ENCODE measurements at places on chromosomes 16 and 17.

DNA sequence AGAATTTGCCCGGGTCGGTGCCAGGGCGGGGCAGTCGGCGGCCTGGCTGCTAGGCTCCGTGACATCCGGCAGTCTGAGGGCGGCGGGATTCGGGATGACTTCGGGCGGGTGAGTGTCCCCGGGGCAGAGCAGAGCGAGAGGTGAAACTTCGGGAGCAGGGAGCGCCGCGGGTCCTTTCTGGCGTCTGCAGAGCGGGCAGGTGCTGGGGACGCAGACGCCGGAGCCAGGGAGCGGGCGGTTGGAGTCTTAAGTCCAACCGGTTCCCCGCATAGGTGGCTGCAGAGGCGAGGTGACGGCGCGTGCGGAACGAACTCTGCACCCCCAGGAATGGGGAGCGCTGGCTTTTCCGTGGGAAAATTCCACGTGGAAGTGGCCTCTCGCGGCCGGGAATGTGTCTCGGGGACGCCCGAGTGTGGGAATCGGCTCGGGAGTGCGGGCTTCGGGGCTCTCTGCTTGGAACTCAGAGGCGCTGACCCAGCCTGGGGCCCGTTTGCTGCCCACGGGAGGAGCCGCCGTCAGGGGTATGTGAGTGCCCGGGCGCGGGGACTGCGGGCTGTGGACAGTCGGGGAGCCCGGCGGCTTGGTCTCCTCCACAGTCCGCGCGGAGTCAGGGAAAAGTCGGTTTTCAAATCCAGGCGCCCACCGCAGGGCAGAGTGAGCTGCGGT is at the start of gene B4GALNT2:
B4GALNT2 (plus strand) TSS at position 71 of the 666 bp plus-strand sequence; CDS start at position 95, 24 bp downstream.
- DNase-seq = no peak

DNA sequence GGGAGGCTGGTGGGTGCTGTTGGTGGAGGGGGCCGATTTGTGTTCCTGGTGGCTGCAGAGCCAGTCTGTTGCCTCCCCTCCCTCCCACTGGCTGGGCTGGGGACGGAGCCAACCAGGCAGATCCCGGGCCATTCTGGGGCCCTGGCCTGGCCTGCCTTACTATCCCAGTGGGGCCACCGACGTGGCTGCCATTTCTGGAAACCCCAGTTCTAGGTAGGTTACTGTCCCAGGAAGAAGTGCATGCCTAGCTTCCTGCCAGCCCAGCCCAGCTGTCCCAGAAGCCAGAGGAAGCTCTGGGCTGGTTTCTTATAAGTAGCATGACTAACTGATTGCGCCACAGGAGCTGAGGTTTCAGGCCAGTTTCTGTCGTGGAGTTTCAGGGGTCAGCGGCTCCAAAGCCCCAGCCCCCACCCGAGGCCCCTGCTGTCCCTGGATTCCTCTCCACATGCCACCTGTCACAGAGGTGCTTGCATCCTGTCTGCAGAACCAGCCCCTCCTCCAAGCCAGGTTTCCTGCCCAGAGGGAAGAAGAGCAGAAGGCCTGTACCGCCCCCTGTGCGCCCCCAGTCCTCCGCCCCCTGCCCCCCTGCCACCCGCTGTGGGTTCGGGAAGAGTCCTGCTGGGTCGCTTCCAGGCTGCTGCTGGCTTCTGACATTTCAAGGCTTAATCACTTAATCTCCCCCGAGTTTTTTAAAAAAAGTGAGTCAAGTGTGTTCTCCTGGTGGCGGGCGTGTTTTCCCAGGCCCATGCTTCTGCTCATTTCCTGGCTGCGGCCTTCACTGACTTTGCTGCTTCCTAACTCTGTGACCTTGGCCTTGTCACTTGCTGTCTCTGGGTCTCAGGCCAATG is 13.2 kb downstream of the IL4R start:
- no peak for DNase-seq

- DNase-seq = no peak
Measured at GRCh38 chr17:65898651-65899050, 293.3 kb downstream of the CEP112 start.

DNA sequence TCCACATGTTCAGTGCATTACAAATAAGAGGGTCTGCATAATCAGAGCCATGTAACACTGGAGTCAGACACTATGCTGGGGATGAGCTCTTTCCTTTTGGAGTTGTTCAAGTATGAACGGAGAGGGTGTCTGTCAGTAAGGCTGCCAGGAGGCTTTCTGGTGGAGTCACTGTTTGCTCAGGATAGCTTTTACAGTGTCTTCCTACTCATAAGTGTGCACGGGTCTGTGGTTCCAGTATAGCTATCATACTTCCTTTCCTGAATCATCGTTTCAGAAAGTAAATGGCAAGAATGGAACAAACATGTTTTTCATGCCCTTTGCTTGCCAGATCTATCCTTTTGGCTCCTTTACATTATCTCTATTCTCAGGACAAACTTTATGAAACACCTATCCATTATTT is 152.7 kb upstream of the CDH11 start:
- no peak for DNase-seq

DNA sequence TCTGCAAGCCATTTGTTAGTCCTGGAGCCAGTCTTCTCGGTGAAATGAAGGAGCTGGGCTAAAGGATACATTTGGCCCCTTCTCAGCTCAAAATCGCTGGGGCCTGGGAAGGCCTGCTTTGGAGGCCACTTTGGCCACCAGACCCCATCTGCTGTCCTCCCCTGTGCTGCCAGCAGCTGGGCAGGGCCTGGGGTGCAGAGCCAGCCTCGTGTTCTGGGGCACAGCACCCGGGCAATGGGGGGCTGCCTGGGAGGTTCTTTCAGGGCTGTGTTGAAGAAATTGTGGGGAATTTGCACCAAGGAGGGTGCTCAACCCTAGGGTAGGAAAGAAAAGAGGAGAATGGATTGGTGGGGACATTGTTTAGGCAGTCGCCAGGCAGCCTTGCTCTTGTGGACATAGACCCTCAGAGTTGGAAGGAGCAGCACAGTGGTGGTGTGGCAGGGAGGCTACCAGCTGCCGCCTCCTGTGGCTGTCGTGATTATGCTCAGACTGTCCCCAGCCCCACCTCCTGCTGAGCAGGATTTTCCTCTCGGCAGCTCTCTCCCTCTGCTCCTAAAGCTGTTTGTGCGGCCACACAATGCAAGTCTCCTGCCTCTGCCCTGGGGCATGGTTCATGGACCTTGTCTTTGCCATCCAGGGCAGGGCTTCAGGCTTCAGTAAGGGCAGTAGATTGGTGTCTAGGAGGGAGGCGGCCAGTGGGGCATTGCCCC is 174.8 kb downstream of the NTN1 start:
- DNase-seq = no peak

- no peak for DNase-seq
Measured at GRCh38 chr16:68425498-68426346, 22.6 kb downstream of the SMPD3 start.

GRCh38 chr16:67278773-67279295 is 498 bp upstream of the PLEKHG4 start:
- DNase-seq = peak; percentile 53

DNA sequence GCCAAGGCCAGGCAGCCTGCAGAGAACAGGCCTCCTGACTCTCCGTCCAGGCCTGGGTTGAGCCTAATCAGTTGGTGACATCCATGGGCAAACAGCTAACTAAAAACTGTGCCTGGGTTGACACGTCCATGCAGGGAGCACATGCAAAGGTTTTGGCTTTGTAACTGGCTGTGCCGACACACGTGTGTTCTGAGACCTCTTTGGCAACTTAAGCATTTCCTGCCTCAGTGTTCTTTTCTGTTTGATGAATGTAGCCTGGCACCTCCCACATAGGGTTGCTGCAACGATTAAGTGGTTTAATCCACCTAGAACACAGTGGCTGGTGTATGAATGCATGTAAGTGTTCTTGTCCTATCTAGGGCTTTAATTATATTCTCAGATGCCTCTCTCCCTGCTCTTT is 3.2 kb downstream of the BCO1 start:
- DNase-seq = no peak

DNA sequence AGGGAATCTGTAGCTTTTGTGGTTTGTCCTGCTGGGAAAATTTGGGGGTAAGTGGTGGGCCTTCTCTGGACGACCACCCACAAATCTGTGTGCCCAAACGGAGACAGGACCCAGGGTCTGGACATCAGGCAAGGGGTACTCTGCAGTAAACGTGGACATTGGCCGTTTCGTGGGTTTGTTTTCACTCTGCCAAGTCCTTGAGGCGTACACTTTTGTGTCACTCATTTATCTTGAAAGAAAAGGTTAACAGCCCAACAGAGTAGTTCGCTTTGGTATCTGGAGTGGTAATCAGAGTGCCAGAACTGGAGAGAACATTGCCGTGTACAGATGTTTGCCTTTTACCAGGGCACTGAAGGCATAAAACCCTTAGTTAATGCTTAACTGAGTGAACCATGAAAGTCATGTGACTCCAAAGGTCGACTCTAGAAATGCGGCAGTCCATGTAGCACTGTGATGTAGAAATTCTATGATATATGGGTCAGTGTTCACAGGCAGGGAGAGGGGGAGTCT is 15.4 kb downstream of the NAA60 start:
- DNase-seq = no peak

- no peak for DNase-seq
Measured at GRCh38 chr16:22065252-22065651, 27.1 kb upstream of the VWA3A start.

DNA sequence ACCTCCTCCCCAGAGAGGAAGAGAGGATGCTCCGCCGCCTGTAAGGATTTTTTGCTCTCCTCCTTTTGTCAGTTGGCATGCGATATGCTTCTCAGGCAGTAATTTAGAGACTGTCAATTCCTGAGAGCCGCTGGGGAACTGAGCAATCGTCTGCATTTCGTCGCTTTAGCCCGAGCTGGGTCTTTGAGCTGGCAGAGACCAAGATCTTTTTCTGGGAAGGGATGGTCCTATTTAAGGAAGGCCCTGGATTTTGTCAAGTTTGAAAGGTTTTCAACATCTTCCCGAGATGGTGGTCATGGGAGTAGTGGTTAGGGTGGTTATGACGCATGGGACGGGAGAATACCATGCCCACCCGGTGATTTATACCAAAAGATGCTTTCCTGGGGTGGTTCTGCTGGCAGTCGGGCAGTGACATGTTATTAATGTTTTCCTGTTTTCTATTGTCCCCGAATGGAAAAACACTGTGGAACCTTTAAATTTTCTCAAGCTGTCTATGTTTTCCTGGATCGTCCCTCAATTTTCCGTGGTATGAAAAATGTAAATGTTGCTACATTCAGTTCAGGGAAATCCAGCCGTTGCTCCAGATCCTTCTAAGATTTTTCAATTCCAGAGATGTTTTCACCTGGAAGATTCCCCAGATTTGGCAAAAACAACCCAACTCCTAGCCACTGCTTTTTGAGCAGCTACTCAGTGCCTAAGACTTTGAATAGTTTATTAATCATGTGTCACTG is 586.4 kb downstream of the MAF start:
- no peak for DNase-seq

GRCh38 chr17:78412403-78412802 is 34.0 kb downstream of the PGS1 start:
- peak; percentile 12 for DNase-seq

- no peak for DNase-seq
Measured at GRCh38 chr17:75592348-75593020, 4.9 kb downstream of the MYO15B start.

DNA sequence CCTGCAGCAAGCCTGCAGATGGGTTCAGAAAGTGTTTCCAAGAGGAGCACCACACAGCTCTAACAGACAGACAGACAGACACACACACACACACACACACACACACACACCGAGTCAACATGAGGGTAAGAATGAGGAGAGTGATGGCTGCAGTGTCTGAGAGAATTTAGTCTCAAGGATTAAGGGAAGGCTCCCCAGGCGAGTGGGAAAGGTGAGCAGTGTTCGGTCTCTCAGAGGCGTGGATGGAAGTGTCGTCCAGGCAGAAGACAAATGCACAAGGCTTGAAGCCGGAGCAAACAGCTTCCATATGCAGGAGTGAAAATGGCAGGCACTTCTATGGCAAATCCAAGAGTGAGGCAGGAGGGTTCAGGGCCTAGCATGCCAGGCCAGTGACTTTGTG is 770.1 kb downstream of the KCNJ18 start:
- no peak for DNase-seq

DNA sequence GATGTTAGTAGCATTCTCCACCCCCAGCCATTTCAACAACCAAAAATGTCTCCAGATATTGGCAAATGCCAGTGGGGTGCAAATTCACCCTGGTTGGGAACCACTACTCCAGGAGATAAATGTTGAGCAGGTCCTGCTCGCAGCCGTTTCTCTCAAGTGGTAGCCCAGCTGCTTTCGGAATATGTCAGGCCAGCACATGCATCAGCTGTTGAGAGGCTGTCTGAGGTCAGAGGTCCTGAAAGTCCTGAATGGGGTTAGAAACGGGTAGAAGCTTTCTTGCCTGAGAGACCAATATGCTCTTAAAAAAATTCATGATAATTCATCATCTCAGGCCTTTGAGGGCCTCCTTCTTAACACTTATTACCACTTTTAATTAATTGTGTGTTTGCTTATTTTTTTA is 31.0 kb downstream of the TEKT5 start:
- DNase-seq = no peak

- no peak for DNase-seq
Measured at GRCh38 chr16:54055191-54055590, 231.4 kb downstream of the IRX3 start.

GRCh38 chr16:56542039-56542438 is 22.2 kb upstream of the BBS2 start:
- no peak for DNase-seq

DNA sequence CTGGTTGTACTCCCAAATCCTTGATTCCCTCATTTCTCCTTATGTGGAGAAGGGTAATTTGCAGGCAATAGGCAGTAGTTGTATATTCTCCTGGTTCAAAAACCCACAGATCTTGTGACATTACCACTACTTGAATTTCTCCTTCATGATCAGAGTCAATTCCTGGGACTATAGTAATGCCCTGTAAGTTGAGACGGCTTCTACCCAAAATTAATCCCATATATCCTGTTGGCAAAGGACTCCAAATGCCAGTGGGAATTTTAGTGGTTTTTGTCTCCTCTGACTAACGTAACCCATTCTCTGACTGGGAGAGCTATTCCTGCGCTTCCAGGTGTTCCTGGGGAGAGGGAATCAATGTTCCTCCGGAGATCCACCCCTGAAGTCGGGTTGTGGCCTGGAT is 11.6 kb upstream of the ZNF689 start:
- no peak for DNase-seq

- DNase-seq = no peak
Measured at GRCh38 chr17:59800530-59800942, 92.2 kb downstream of the TUBD1 start.

DNA sequence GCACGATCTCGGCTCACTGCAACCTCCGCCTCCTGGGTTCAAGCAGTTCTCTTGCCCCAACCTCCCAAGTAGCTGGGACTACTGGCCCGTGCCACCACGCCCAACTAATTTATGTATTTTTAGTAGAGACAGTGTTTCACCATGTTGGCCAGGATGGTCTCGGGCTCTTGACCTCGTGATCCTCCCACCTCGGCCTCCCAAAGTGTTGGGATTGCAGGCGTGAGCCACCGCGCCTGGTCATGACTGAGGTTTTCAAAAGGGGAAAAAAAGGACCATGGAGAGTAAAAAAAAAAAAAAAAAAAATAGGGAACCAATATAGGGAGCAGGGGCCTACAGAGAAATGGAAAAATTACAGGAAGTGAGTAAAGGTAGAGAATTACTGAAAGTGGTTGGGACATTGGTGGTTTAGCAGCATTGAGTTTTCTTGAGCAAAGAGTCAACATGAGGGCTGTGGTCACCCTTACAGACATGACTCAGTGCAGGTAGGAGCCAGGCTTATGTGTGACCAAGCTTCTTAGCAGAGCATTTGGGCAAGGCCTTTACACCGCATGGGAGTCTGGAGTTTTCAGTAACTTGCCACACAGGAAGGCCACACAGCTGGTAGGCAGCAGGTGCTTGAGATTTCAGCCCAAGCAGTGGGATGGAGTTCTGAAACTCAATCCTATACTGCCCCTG is 447.3 kb downstream of the HS3ST3B1 start:
- DNase-seq = peak; percentile 8

- DNase-seq = no peak
Measured at GRCh38 chr17:5628262-5628661, 44.0 kb upstream of the NLRP1 start.

- DNase-seq = no peak
Measured at GRCh38 chr16:12527071-12527470, 276.6 kb downstream of the CPPED1 start.

Measured in stimulated activated CD8-positive, alpha-beta memory T cell treated with anti-CD3 and anti-CD28 coated beads, Interleukin-2, amount 100 ng/mL, for 48 hours (primary cell).